ENCODE measurements at places on chromosomes 2 and 18.

GRCh38 chr2:58535182-58535581 is 294.1 kb upstream of the FANCL start:
- no peak for DNase-seq

DNA sequence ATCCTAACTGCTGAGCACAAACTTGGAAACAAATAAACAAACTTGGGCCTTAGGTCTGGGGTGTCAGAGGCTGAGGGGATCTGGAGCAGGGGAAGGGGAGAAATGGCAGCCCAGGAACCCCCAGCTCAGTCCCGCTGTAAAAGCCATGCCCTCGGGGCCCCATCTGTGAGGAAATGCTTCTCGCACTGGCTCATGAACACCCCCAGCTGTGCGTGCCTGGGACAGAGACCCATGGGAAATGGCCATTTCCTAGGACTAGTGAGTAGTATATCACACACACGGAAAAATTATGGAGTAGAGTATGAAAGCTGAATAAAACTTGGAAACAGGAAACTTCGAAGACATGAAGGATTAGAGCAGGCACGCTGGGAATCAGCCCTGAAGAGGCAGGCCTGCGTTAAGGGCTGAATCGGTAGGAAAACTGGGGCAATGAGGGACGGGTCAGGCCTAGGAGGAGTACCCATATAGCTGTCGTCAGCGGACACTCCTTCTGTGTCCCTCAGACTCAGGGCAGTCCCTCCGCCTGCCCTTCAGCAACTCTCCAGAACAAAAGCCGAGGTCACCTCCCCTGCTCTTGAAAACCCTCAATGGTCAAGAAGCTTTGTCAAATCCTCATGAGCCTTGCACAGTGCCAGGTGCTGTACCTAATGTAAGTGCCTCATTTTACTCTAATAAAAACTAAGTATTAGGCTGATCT is 120.8 kb upstream of the ODC1 start:
- DNase-seq: no peak

DNA sequence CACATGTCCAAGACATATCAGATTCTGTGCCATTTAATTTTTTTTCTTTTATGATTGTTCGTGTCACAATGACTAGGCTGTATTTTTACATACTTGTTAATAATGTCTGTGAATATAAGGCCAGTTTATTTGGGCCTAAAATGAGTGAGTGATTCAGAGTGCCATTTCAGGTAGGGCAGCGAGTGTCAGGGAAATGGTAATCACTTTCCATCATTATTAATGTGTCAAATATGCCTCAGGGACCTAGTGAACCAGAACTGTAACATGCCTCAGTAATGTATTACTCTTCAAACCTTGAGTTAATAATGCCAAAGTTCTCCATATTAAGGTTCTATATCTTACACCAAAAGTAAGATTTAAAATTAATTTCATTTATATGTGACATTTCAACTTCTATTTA is 8.6 kb downstream of the FAM171B start:
- no peak for DNase-seq

- DNase-seq: no peak
Measured at GRCh38 chr2:20551260-20551944, 99.5 kb downstream of the HS1BP3 start.

GRCh38 chr2:213007290-213007838 is 144.0 kb downstream of the IKZF2 start:
- DNase-seq: no peak

DNA sequence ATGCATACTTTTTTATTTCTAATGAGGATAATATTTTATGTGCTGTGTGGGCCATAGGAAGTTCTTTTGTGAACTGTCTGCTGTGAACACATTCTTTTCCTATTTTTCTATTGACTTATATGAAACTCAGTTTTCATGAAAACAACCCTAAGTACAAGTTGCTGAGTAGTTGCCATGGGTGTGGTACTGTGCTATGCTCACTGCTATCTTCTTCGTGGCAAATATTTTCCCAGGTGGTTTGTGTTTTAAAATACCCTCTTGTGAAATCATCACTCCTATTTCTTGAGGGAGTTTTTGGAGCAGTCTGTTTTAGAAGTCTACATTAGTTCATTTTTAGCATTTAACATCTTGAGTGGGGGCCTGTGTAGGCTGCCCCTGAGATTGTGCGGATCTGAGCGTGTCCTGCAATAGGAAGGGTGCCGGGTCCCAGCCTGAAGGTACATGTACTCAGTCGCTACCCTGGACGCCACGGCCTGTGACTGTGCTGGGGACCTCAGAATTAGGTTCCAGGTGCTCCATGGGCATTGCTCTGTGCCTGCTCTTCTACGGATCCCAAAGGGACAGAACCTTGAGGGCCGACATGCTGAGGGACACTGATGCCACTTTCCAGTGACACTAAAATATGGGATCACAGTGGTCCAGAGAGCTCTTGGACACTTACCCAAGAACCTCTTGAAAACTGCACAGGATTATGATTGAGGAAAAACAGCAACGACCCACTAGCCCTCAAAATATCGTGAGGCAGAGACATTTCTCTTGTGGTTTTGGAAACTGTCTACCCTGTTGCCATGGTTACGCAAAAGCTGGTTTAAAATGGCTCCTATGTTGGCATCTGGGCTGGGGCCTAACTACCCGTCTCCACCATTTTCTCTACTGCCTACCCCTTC is 480.4 kb downstream of the TGIF1 start:
- no peak for DNase-seq

GRCh38 chr2:150459281-150459680 is 28.2 kb downstream of the RND3 start:
- no peak for DNase-seq

- DNase-seq: no peak
Measured at GRCh38 chr2:223786943-223787342, 50.4 kb downstream of the AP1S3 start.

- no peak for DNase-seq
Measured at GRCh38 chr2:121089166-121089510, 195.9 kb downstream of the TFCP2L1 start.

Measured in activated naive CD8-positive, alpha-beta T cell treated with anti-CD3 and anti-CD28 coated beads, Interleukin-2, amount 50 U/mL, for 16 hours (primary cell).